ENCODE measurements at places on chromosomes 11 and 22. TPM values are rescaled to one million over a fixed set of nuclear protein-coding genes. Genes with fewer than 3 reads are reported as not detected.

SCGB1D2 gene
- not detected for total RNA-seq

- no peak for DNase-seq
These were observed 1.5 kb downstream of the MAPK11 start for GRCh38 chr22:50268655-50269113.

DNA sequence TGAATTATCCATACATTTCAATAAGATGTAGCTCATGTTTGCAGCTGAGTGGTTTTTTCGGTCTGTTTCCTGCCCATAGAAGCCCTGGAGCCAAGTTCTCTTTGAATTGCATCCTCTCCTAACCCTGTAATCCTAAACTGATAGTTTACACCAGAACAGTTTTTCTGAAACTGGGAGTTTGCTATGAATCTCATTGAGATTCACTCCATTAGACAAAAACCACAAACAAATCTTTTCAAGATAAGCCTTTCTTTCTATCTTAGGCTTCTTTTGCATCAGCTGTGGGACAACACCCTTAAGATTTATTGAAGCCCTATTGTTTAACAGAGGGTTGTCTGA lies 324.8 kb downstream of the DYNC2H1 start:
- peak; percentile 12 for DNase-seq

DNA sequence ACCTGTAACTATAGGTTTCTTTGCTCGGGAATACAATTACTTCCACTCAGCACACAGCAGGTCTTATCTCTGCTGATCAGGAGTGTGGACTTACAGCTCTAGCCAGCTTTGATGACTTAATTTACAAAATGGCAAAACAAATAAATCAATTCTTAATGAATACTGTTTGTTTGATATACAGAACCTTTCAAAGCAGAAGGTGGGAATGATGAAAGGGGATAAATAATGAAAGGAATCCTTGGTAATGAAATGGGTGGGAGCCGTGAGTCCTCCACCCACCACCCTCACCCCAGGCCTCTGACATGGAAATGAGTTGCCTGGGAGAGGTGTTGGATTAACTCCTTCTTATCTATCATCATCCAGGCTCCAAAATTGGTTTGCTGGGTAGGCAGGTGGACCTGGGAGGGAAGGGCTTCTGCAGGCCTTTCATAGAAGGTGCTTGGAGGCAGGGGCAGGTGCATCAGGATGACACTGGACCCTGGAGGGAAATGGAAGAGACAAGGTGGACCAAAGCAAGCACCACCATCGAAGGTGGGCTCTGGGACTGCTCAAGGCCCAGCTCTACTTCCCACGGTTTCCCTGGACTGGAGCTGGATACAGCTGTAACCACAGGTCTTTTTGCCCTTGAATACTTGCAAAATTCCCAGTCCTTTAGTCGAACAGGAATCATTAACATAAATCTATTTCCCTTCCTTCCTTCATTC lies 23.0 kb downstream of the POU2AF1 start:
- no peak for DNase-seq

DNA sequence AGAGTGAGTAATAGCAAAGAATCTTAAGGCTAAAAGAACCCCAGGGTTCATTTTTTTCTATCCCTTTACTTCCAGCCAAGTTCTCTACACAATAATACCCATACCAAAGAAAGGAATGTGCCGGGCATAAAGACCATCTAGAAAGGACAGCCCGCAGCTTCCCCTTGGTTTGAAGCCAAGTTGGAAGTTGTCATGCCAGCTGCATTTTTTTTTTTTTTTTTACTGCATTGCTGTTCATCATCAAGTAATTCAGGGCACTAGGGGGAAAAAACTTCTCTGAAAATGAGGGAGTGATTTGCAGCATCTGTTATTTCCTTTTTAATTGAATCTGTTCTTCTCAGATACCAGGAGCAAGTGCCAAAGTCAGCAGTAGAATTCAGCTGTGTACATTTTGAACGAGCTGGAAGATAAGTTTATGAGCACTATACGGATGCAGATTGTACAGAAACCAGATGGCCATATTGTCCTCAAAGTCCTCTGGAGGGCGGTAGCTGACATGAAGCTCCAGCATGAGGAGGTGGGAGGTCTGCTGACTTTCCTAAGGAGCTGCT lies 56.4 kb downstream of the UBASH3B start:
- peak; percentile 85 for DNase-seq

GRCh38 chr11:24886880-24887619 lies 390.2 kb downstream of the LUZP2 start:
- no peak for DNase-seq
